Mammary epithelial cell (primary cell): ENCODE measurements at places on chromosomes 4 and X. TPM values are rescaled to one million over a fixed set of nuclear protein-coding genes. Genes with fewer than 3 reads are reported as not detected.
A peak's percentile ranks its signal among the peaks of the same experiment; 100 is the strongest.

IL2 gene
- not detected for total RNA-seq

TDO2 gene
- total RNA-seq: not detected

GPRASP3 gene
- 3.4 TPM in 2 replicates for total RNA-seq

GRCh38 chr4:23855912-23856605 lies 33.8 kb downstream of the PPARGC1A start:
- peak; percentile 50 for DNase-seq

GRCh38 chrX:40543661-40544328 lies 37.0 kb upstream of the ATP6AP2 start:
- DNase-seq: peak; percentile 55
